ENCODE measurements at places on chromosomes 1 and 21.
A peak's percentile ranks its signal among the peaks of the same experiment; 100 is the strongest.

- DNase-seq = no peak
These were observed 10.1 kb downstream of the HECTD3 start for GRCh38 chr1:45001011-45001481.

DNA sequence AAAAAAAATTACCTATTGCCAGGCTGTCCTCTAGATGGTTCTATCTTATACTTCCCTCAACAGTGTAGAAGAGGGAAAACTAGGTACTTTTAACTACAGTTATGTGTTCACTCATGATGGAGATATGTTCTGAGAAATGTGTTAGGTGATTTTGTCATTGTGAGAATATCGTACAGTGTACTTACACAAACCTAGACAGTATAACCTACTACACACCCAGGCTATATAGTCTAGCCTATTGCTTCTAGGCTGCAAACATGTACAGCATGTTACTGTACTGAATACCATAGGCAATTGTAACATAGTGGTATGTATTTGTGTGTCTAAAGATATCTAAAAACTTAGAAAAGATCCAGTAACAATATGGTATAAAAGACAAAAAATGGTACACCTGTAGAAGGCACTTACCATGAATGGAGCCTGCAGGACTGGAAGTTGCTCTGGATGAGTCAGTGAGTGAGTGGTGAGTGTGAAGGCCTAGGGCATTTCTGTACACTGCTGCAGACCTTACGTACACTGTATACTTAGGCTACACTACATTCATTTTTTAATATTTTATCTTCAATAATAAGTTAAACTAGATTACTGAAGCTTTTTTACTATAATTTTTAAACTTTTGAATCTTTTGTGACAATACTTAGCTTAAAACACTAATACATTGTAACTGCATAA, 13.2 kb downstream of the MGST3 start:
- DNase-seq = peak; percentile 66

DNA sequence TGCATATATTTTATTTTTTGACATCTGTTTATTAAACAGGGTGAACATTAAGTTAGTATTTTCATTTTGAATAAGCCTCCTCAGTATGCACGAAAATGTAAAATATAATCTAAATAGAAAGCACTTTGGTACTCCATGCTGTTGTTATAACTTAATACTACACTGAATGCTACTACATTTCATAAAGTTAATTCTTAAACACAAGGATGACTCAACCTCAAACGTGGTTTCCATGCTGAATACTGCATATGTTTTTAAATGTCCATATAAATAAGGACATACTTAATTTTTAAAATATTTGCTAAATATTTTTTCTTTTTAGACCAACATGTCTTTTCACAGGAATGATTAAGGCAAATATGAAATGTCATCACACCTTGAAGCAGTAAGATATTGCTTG, 83.9 kb downstream of the USP24 start:
- peak; percentile 40 for DNase-seq

GRCh38 chr1:212228076-212228475, 57.1 kb upstream of the PPP2R5A start:
- peak; percentile 12 for DNase-seq

- DNase-seq = peak; percentile 42
These were observed 12.1 kb downstream of the AZIN2 start for GRCh38 chr1:33093004-33093403.

DNA sequence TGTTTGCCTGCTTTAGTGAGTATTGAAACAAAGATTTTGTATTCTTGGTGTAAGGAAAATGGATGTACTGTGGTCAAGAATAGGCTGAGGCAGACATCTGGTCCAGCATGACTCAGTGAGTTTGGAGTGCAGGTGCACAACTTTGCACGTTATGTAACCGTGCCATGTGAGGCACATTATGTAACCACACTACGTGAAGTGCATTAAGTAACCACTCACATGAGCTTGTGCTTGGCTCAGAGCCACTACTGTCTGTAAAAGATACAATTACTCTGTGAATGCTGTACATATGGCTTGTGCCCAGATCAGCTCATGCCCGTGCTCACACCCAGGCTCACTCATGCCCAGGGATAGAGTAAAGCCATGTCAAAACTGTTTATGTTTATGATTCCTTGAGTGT, 216.8 kb downstream of the CTH start:
- DNase-seq = peak; percentile 1

DNA sequence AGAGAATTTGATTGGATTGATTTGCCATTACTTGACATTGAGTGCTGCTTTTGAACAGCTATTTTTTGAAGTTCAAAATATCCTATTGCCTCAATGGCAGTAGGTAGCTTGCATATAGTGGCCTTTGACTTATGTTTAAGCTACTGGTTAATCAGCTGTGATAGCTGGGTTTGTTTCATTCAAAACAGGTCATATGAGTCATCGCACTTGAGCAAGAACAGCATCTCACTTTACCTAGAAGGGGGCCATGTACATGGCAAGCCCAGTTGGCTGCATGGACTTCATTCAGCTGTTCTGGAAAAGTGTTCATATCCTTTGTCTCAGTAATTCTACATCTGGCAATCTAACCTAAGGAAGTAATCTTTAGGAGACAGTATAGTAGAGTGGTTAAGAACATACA, 29.0 kb upstream of the ARID1A start:
- DNase-seq = peak; percentile 50

- DNase-seq = peak; percentile 80
These were observed 65.5 kb upstream of the CR1L start for GRCh38 chr1:207579436-207579799.

GRCh38 chr21:15405214-15405613, 324.6 kb upstream of the USP25 start:
- no peak for DNase-seq

DNA sequence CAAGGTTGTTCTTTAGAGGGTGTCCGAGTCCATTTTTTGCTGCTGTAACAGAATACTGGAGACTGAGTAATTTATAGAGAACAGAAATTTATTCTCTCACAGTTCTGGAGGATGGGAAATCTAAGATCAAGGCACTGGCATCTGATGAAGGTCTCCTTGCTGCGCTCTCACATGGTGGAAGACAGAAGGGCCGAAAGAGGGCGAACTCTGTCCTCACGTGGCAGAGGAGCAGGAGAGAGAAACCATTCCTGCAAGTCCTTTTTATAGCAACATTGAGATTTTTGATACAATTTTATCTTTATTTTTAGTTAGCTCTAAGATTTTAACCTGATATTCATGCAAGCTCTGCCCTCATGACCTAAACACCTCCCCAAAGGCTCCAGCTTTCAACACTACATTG, 48.3 kb downstream of the ATG4C start:
- DNase-seq = no peak

DNA sequence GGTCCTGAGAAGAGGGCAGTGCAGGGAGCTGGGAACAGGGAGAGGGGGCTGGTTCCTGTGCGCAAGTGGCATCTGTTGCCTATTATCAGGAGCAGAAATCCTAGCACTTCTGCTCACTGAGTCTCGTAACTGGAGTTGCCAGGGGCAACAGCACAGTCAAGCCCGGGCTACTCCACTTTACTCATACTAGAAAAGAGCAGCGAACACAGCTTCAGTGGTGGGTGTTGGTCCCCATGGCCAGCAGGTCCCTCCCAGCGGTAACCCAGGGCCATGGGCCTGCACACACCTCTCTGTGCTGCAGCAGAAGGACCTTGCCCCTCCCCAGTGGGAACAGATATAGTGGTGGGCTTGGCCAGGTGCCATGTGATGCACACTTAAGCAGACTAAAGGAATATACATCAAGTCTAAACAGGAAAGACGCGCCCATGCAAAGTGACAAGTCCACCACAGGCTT, 8.5 kb downstream of the PYCR2 start:
- no peak for DNase-seq

DNA sequence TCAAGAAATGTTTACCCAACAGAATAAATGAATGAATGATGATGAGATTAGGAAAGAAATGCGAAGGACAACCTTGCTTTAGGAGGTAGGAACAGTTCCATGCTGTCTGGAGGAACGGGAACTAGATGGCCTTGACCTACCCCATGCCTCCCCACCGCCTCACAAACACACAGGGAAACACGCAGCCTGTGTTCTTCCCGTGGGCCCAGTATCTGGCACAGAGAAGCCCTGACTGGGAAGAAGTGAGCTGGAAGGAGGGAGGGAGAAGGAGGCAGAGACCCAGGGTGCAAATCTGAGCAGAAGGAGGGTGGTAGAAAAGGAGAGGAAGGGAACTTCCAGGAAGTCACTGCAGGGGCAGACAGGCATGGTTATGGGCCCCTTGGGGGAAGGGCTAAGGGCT, 3.5 kb upstream of the ADORA1 start:
- DNase-seq = no peak

DNA sequence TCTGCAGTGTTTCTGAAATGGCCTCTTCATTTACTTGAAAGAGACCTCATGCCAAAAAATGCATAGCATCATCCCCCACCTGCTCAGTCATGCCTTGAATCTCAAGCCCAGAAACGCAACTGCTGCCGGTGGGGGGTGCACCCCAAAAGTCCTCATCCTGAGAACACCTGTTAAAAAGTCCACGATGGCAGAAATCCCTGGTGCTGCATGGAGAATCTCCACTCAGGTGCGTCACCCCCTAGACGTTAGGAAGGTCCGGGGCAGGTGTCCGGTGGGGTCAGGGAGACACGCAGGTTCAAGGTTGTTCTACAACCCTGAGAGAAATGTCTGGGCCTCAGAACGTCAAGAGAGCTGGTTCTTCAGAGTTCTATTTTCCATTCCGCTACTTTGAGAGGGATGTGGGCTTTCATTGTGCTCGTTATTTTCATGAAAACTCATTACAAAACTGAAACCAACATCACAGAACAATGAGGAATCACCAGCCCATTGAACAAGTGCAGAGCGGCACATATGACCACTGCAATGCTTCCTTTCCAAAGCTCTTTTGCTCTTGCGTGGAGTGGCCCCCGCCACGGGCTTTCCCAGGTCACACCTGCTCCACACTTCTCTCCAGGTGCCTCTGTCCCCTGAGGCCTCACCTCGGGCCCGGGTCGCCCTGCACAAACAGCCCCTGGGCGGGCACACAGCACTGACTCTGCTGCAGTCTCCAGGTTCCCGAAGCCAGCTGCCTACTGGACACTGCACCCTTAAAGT, 201.9 kb downstream of the TOMM20 start:
- no peak for DNase-seq

DNA sequence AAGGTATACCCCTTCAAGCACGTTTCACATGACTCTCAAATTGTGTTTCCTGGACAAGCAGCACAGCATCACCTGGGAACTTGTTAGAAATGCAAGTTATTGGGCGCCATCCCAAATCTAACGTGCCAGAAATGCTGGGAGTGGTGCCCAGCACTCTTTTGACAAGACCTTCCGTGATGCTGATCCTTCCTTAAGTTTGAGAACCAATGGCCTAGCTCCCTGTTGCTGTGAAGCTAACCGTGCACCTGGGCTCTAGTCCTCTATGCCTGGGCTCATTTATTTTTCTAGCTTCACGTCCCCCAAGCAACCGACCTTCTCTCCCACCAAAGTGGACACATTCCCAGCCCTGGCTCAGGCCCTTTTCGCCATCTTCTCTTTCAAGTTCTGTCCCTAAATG, 4.3 kb downstream of the BEST4 start:
- no peak for DNase-seq

GRCh38 chr21:18744840-18745239, 341.3 kb upstream of the TMPRSS15 start:
- DNase-seq = no peak

GRCh38 chr1:152954436-152954835, 7.4 kb downstream of the SPRR5 start:
- peak; percentile 76 for DNase-seq

GRCh38 chr1:68218490-68218889, 13.8 kb downstream of the WLS start:
- no peak for DNase-seq

DNA sequence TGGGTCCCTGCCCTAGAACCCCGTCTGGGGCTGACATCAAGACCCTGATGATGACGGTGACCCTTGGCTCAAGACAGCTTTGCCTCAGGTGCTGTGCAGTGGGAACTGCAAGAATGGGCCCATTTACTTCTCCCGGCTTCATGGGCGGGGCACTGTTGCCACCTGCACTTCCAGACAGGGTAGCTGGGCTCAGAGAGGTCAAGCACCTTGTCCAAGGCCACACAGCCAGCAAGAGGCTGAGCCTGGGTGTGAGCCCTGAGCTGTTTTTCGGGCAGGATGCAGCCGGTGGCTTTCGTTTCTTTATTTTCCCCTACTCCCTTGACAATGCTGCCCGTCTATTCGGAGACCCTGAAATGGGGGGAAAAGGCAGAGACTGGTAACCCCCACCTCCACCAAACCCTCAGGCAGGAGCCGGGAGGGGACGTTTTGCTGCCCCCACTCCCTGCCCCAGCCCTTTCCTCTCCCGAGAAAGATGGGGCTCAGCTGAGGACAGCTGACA, 91.7 kb downstream of the PRDM16 start:
- no peak for DNase-seq

DNA sequence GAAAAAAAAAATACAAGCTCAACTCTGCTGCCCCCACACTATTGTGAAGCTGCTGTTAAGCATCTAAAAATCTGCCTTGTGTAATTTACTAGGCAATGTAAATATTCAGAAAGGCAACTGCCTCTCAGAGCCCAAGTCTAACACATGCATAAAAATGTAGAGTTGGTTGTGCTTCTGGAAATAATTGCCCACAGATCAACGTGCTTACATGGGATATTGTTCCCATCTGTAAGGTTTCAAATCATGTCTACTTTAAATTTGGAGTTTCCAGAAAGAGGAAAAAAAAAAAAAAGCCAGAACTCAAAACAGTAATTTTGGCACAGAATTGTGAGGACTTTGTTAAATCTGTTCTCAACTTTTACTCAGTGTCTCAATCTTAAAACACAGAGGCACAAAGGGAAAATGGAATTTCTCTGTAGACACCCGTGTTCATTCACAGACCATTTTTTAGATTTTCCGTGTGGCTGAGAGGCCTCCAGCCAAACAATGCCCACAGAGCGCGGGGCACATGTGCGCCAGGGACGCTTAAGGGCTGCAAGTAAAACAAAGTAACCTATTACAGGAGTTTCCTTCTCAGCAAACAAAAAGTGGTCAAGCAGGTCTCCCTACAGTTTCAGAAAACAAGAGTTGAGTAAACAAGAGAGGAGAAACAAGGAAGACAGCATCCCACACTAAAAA, 115.5 kb downstream of the RERE start:
- peak; percentile 59 for DNase-seq

- no peak for DNase-seq
These were observed 74.9 kb downstream of the MRPL37 start for GRCh38 chr1:54274881-54275280.

DNA sequence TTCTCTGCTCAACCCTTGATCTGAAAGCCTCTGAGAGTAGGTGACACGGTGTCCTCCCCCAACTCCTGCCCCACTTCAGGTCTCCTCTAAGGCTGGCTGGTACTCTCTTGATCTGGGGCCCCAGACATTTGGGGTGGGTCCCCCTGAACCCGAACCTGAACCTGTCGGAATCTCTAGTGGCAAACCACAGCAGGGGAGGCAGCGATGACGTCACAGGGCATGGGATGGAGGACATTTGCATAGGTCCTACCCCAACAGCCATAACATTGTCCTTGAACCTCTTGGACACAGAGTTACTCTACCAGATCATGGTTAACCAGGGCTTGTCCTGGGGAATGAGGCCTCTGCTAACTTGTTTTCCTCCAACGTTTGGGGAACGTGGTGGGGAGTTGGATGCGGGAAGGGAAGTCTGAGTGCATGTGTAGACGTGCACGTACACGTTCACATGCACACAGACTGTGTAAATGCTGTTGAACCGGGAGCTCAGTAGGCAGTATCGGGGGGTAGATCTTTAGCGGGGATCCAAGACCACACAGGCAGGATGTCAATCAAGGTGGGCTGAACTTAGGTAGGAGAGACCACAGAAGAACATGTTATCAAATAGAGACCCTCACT, 32.4 kb downstream of the CITED4 start:
- no peak for DNase-seq

Measured in ELR (cell line).